EH (cell line): ENCODE measurements at places on chromosomes 4 and X.
A peak's percentile ranks its signal among the peaks of the same experiment; 100 is the strongest.

GRCh38 chr4:38804654-38805295 lies at the start of gene TLR1:
TSS of gene TLR1 (minus strand) at chr4:38804791. CDS start at chr4:38798831, 5,960 bp downstream.
- peak; percentile 59 for DNase-seq

- peak; percentile 86 for DNase-seq
These were observed 11.3 kb downstream of the LAMP2 start for GRCh38 chrX:120457766-120458180.

DNA sequence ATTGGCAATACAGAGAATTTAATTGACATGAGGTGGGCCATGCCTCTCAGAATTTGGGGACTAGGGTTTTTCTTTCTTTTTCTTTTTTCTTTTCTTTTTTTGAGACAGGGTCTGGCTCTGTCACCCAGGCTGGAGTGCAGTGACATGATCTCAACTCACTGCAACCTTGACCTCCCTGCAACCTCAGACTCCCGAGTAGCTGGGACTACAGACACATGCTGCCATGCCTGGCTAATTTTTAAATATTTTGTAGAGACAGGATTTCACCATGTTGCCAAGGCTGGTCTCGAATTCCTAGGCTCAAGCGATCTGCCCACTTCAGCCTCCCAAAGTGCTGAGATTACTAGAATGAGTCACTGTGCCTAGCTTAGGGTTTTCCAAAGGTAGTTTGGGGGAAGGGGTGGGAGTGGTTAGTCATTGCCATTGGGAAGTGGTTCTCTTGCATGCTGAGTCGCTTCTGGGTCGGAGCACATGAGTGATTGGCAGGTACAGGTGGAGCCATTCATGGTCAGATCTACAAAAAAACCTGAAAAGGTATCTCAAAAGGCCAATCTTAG lies 54.5 kb downstream of the MID2 start:
- no peak for DNase-seq

DNA sequence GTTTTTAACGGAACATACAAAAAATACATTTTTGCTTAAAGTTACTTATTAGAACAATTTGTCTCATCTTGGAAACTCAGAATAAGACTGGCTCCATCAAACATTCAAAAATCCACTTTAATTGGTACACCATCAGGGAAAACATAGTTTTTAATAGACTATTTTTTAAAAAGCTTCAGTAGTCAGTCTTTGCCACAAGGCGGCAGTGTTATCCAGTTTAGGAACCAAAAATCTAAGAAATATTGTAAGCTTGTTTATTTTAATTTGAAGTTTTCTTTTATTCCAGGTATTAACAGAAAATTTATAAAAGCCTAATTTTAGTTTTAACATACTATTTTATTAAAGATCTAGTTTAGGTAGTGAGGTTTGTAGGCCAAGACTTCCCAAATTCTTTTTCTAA lies 107.7 kb downstream of the APOOL start:
- peak; percentile 4 for DNase-seq

DNA sequence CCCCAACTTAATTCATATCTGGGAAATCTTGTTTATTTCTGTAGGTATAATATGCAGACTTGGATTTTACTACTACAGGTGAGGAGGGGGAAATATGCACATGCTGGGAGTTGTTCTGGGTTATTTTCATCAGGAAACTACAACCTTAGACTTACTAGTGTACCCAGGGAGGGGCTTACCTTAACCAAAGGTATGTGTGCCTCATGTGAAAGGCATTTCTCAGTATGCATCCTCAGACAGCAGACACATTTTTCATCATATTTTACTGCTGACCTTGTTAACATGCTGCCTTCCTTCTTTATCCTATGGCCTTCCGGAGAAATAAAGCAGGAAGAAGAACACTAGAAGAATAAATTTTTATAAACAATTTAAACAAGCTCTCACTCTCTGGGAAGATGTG lies 214.9 kb downstream of the SPANXN4 start:
- DNase-seq, result no peak

DNA sequence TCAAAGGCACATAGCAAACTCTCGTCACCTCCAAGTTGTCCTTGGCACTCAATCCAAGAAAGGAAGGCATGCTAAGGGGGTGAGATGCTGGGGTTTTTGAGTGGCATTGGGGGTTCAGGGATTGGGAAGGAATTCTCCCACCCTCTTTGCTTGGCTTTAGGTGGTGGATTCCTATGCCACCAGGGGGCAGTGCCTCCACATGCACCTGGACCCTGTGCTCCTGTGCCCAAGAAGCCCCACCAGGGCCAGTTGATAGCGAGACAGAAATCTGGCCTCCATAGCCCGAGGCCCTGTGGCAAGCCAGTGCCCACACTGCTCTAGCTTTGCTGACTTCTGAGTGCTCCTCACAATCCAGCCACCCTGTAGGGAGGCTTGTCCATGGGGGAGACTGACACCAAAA lies 2.0 kb upstream of the FATE1 start:
- peak; percentile 18 for DNase-seq

GRCh38 chrX:123190096-123190495 lies 6.0 kb downstream of the GRIA3 start:
- DNase-seq, result no peak

- peak; percentile 63 for DNase-seq
These were observed 65.0 kb downstream of the SCD5 start for GRCh38 chr4:82733636-82734035.

GRCh38 chr4:7041801-7042502 lies 1.2 kb upstream of the TADA2B start:
- peak; percentile 24 for DNase-seq
